ENCODE measurements at places on chromosomes 1 and 21.

DNA sequence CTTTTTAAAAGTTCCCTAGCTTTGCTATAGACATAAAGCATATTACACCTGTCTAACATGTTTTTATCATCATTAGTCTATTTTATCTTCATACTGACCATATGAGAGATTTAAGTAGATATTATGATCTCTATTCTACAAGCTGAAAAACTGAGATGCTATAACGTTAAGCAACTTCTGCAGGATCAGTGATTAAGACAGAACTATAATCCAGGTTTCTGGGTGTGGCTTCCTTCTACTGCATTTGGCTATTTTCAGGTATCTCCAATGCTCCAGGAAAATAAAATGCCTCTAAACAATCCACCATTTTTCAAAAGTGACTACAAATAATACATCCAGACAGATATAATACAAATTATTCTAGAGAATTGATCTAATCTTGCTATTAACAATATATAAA lies 53.4 kb downstream of the RGS2 start:
- no peaks in the 10 kb centered on the region for H3K36me3 ChIP-seq
- H3K4me1 ChIP-seq, result no peaks in the 10 kb centered on the region
- no peaks in the 10 kb centered on the region for H3K27me3 ChIP-seq
- no peak overlapping the region for H3K4me3 ChIP-seq
- DNase-seq, result no peak

- H3K27me3 ChIP-seq, result no peaks in the 10 kb centered on the region
- no peak for DNase-seq
- no peaks in the 10 kb centered on the region for H3K36me3 ChIP-seq
- no peak overlapping the region for H3K4me3 ChIP-seq
- H3K4me1 ChIP-seq, result no peaks in the 10 kb centered on the region
- H3K27ac ChIP-seq, result no peak overlapping the region
Measured at GRCh38 chr1:118862755-118863154, 125.4 kb downstream of the TBX15 start.

GRCh38 chr21:42142627-42143026 lies 71.5 kb downstream of the UMODL1 start:
- H3K4me1 ChIP-seq, result peaks cover 16% of the 10 kb centered on the region
- no peak overlapping the region for H3K27ac ChIP-seq
- no peaks in the 10 kb centered on the region for H3K27me3 ChIP-seq
- no peak overlapping the region for H3K4me3 ChIP-seq

- H3K36me3 ChIP-seq, result no peaks in the 10 kb centered on the region
- no peaks in the 10 kb centered on the region for H3K4me1 ChIP-seq
- DNase-seq, result no peak
Measured at GRCh38 chr1:67850151-67850551, 16.9 kb upstream of the GNG12 start.

DNA sequence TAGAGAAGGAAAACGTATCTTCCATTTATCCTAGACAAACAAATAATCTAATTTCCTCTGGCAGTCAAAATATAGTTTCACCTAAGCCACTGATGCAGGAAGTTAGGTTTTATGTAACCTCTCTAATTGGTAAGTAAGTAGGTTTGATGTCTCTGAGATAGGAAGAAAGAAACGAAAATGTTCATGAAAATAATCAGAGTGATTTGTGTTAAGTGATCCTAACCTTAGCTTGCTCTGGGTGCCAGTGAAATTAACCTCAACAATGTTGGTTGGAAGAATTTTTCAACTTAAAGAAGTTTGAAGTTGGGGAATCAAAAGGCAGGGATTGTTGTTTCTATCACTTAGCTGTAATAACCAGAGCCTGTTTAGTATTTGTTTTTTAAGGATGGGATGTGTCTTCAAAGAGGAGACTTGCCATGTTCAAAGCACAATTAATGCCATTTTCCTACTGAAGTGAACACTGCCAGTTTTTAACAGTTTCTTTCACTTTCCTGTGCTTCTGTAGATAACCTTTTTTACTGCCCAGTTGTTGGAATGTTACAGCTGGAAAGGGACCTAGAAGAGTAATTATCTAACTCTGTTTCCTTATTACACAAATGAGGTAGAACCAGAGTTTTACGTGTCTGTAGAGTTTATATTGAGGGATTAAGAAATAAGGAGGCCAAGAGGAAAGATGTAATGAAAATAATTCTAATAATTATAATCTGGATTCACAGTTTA lies 18.4 kb downstream of the HIPK1 start:
- H3K27me3 ChIP-seq, result no peaks in the 10 kb centered on the region
- H3K27ac ChIP-seq, result peak overlapping the region; percentile 80
- peak overlapping the region; percentile 60 for H3K4me3 ChIP-seq
- peaks cover 38% of the 10 kb centered on the region for H3K36me3 ChIP-seq
- no peak for DNase-seq

- H3K4me1 ChIP-seq, result peaks cover 47% of the 10 kb centered on the region
- no peak for DNase-seq
- no peak overlapping the region for H3K27ac ChIP-seq
- no peak overlapping the region for H3K4me3 ChIP-seq
- H3K36me3 ChIP-seq, result no peaks in the 10 kb centered on the region
- no peaks in the 10 kb centered on the region for H3K27me3 ChIP-seq
Measured at GRCh38 chr1:25695090-25695770, 78.6 kb downstream of the MAN1C1 start.

GRCh38 chr21:26148840-26149354 lies 21.7 kb downstream of the APP start:
- H3K4me3 ChIP-seq, result no peak overlapping the region
- H3K36me3 ChIP-seq, result peaks cover 4% of the 10 kb centered on the region
- H3K4me1 ChIP-seq, result peaks cover 15% of the 10 kb centered on the region
- no peak overlapping the region for H3K27ac ChIP-seq

DNA sequence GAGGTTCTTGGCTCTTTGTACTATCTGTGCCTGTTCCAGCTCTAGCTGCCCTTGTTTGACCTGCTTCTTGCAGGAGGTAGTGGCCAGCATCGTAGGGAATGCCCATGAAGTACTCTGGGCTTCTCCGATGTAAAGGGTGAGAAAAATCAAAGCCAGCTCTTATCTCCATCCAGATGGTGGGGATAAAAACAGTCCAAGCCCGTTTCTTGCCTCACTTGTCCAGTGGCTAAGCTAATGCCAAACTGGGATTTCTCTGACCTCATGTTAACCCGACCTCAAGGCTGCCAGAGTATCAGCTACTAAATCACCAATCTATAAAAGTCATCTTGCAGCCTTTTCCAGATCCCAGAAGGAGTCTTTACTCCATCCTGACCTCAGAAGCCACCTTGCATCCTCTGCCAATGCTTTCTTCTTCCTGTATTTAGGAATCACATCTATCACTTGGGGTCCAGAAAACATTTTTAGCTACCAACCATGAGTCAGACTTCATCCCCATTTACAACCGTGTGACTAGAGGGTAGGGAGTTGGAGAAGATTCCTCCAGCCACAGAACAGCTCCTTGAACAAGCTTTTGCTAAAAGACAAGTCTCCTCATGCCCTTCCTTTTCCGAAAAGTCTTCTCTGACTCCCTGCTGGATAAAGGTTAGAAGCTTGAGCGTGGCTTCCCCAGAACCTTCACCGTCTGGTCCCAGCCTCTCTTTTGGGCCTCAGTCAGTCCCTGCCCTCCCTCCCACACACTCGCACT lies 35.9 kb downstream of the KCNC4 start:
- H3K36me3 ChIP-seq, result peaks cover 1% of the 10 kb centered on the region
- H3K4me1 ChIP-seq, result peaks cover 8% of the 10 kb centered on the region
- no peak overlapping the region for H3K27ac ChIP-seq
- no peak overlapping the region for H3K4me3 ChIP-seq
- no peaks in the 10 kb centered on the region for H3K27me3 ChIP-seq

- H3K36me3 ChIP-seq, result no peaks in the 10 kb centered on the region
- no peak for DNase-seq
- H3K27me3 ChIP-seq, result no peaks in the 10 kb centered on the region
- no peak overlapping the region for H3K27ac ChIP-seq
- peaks cover 3% of the 10 kb centered on the region for H3K4me1 ChIP-seq
Measured at GRCh38 chr21:35179990-35180540, 131.0 kb upstream of the RUNX1 start.

DNA sequence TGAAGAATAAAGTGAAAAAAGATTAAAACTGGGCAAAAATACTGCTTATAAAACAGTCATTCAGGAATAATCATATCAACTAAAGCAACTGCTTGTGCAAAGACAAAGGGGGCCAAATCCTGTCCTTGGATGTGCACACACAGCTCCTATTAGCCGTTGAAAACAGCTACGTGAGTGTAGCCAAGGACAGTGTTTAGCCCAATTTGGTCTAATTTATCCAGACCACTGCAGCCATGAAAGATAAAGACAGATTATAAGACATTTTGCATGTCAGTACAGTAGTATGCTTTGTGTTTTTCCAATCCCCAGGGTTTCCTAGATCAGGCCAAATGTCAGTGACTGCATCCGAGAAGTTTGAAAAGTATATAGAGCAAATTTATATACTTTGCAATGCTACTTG lies 146.3 kb upstream of the PKN2 start:
- no peak for DNase-seq
- H3K27me3 ChIP-seq, result no peaks in the 10 kb centered on the region
- H3K27ac ChIP-seq, result no peak overlapping the region
- H3K4me3 ChIP-seq, result no peak overlapping the region
- H3K4me1 ChIP-seq, result no peaks in the 10 kb centered on the region
- no peaks in the 10 kb centered on the region for H3K36me3 ChIP-seq
